ENCODE measurements at places on chromosomes 16 and 17. TPM values are rescaled to one million over a fixed set of nuclear protein-coding genes. Genes with fewer than 3 reads are reported as not detected.

The NGFR gene
- not detected for total RNA-seq

The TBC1D3I gene
- 0.88 TPM for total RNA-seq

- no peaks in the 10 kb centered on the region for H3K36me3 ChIP-seq
- no peak overlapping the region for H3K4me3 ChIP-seq
Observed at GRCh38 chr16:73432850-73433730, 385.2 kb upstream of the ZFHX3 start.

DNA sequence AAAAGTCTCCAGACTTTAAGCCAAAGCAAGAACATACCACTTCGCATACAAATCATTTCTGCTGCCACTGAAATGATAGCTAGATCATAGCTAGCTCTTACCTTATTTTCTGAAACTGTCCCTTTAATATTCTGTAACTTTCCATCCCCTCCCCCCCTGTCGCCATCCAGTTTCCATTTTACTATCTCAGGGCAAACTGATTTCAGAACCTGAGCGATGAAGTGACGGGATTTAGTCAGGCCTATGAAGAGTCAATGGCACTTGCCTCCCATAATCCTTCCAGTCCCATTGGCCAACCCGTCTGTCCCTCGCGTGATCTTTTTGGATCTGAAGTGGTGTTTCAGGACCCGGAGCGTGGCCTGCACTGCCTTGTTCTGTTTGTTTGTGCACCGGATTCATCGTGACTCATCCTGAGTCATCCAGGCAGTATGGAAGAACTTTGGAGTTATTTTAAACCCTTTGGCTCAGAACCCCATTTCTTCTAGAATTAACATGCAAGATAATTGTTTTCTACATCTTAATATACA lies 199.8 kb upstream of the CHMP6 start:
- peaks cover 44% of the 10 kb centered on the region for H3K36me3 ChIP-seq
- peak overlapping the region; percentile 76 for H3K4me3 ChIP-seq
- no peaks in the 10 kb centered on the region for H3K27me3 ChIP-seq

GRCh38 chr17:38608648-38609047 lies 2.9 kb upstream of the SRCIN1 start:
- DNase-seq = no peak
- no peak overlapping the region for H3K27ac ChIP-seq
- H3K4me3 ChIP-seq = no peak overlapping the region
- H3K27me3 ChIP-seq = peaks cover 71% of the 10 kb centered on the region
- peaks cover 9% of the 10 kb centered on the region for H3K4me1 ChIP-seq
- H3K36me3 ChIP-seq = no peaks in the 10 kb centered on the region

GRCh38 chr17:9283909-9284308 lies 262.6 kb downstream of the NTN1 start:
- no peaks in the 10 kb centered on the region for H3K27me3 ChIP-seq
- H3K4me1 ChIP-seq = peaks cover 4% of the 10 kb centered on the region
- no peak overlapping the region for H3K27ac ChIP-seq
- no peak for DNase-seq

Measured in activated naive CD8-positive, alpha-beta T cell treated with anti-CD3 and anti-CD28 coated beads, Interleukin-2, amount 10 ng/mL, durations not matched to agents 7 days and 5 days (primary cell).